ENCODE measurements at places on chromosomes 2 and 18. TPM values are rescaled to one million over a fixed set of nuclear protein-coding genes. Genes with fewer than 3 reads are reported as not detected.

- DNase-seq = no peak
Observed at GRCh38 chr2:80568011-80568410, 263.5 kb upstream of the LRRTM1 start.

The PIAS2 gene
- total RNA-seq = 33.2 TPM

DNA sequence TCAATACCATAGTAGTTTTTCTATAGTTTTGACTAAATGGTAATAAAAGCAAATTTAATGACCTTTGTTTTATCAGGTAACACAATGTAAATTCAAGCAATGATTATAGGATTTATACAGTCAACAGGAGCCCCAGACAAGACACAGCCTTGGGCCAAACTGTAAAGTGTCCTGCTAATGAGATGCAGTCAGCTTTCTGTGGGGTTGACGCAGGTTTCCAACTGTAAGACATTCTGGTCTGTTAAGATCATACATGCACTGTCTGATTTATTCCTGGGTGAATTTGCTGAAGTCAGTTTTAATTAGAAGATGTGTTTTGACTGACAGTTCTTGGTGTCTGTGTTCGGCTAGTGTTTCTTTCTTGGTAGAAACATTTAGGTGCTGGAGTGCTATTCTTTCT, 180.3 kb downstream of the SNTG2 start:
- DNase-seq = no peak

DNA sequence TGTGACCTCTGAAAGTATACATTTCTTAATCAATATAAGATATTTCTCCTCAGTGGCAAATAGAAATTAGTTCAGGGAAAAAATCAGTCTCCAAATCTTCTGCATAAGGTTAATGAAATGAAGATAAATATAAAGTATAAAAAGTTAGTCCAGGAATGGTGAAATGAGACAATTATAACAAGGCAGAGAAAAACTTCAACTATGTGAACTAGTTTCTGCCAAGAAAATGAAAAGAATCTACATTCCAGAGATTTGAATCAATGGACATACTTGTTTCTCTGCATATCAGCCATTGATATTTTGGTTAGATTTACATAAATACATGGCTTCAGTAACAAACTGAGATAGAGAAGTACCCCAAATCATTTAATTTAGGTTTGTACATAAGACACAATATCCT, 249.0 kb downstream of the EXOC6B start:
- no peak for DNase-seq

Data from T-helper 17 cell (primary cell).